NCI-H187 treated with DMSO at 0.1 percent for 48 hours (cell line): ENCODE measurements at places on chromosomes 6 and 20.
A peak's percentile ranks its signal among the peaks of the same experiment; 100 is the strongest.

- no peak for DNase-seq
Measured at GRCh38 chr20:20702330-20703245, 9.9 kb downstream of the RALGAPA2 start.

DNA sequence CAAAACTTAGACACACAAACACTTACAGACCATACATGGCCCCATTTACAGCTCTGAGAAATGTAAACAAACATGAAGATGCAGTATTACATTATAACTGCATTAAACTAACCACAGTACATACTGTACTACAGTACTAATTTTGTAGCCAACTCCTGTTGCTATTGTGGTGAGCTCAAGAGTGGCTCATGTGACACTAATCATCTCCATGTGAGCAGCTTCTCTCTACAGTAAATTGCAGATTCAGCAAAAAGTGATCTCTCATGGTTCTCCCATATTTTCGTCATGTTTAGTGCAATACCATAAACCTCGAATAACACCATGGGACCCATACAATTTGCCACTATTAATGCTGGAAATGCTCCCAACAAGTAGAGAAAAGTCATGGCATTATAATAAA is 860.4 kb downstream of the EPHA7 start:
- no peak for DNase-seq

GRCh38 chr6:123829302-123829953 is 25.8 kb downstream of the NKAIN2 start:
- DNase-seq = no peak

DNA sequence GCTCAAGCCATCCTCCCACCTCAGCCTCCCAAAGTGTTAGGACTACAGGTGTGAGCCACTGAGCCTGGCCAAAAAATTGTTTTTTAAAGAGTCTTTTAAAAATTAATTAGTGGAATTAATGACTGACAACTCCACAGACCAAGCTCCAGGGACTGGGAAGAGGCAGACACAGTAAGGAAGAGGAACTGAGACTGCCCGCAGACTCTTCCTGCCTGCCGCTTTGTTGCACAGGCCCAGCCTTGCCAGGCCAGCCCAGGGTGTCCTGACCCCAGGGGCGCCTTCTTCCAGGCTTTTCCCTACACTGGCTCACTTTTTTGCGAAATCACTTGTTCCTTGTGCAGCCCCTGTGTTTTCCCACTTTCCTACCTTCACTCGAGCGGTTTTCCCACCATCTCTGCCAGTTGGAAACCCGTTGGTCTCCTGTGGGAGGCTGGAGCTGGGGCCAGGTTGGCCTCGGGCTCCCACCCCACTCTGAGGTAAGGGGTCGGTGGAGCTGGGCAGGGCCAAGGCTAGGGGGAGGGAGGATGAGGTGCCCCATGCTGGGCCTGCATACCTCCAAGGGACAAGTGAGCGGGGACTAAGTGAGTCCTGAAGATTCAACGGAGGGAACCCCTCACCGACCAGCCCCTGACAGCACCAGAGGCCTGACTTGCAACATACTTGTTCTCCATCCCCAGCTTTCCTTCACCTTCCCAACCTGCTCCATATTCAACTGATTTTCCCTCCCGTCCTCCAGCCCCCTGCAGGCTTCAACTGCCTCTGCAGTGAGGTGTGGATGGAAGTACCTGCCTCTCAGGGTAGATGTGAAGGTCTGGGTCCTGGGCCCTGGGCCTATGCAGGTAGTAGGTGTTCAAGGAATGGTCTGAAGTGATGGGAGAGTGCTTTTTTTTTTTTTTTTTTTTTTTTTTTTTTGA is 23.5 kb upstream of the SMIM29 start:
- no peak for DNase-seq

DNA sequence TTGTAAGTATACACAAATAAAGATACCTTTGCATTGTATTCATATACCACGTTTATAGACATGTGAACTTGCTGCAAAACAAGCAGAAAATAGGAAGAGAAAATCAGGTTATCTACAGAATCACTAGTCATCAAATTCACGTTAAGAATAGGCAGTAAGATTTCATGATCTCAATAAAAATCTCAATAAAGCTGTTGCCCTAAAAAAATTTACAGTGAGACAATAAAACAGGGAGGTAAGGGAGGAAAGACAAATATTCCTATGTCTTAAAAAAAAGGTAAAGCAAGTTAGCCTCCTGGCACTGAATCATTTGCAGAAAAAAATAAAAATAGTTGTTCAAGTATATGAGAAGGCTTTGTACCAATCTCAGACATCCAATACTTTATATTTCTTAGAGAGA is 44.1 kb downstream of the GPX5 start:
- no peak for DNase-seq

DNA sequence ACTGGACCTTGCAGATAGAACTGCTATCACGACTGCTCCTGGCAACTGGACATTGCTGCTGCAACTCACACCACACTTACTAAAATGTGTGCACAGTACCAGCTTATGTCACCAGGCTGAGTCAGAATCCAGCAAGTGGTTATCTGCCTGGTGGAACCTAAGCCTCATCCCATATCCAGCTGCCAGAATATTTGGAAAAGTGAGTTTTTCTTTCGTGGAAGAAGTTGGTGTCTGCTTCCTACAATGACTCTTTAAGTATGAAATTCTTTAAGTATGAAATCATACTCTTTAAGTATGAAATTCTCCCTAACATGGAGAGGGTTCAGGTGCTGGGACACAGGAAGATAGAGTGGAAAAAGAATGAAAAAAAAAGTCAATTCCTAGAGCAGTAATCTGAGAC is 16.4 kb upstream of the POLR1H start:
- no peak for DNase-seq

GRCh38 chr6:152642578-152643375 is 5.6 kb upstream of the SYNE1 start:
- DNase-seq = no peak

DNA sequence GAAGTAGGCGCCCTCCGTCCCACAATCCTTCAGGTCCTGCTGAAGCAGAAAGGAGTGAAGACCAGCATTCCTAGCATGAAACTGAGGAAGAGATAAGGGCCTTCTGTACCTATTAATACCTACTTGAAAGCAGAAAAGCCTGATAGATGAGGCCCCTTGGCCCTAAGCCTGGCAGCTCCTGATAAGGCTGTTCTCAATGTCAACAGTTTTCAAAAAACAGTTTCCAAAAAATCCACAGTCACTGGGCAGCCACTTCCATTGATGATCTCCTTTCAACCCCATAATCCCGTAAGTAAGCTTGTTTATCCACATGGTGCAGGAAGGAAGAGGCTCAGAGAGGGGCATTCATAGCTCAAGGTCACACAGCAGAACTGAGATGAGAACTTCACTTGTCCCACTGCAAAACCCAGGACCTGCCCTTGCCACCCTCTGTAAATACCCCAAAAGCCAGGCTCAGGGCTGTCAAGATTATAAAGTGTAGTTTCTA is 2.8 kb upstream of the E2F1 start:
- no peak for DNase-seq

- no peak for DNase-seq
Measured at GRCh38 chr6:12001706-12002435, 10.2 kb upstream of the HIVEP1 start.

GRCh38 chr6:150177952-150178520 is 35.2 kb downstream of the PPP1R14C start:
- DNase-seq = no peak

- DNase-seq = no peak
Measured at GRCh38 chr6:155340464-155341129, 26.3 kb upstream of the TFB1M start.

DNA sequence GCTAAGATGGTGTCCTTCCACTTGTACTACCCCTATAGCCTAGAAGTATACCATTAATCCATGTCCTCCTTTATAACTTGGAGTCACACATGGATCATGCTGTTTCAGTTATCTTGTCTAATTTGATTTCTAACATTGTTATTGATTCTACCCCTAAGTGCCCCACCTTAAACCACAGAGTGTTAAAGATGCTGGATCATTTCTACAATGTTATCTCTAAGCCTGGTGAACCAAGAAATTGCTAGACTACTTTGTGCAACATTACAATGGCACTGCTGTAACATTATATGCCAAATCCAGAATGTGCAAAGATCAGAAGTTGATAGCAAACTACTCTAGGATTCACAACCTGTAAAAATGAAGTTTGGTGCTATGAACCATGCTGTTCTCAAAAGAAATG is 1.7 kb downstream of the CGA start:
- DNase-seq = no peak

DNA sequence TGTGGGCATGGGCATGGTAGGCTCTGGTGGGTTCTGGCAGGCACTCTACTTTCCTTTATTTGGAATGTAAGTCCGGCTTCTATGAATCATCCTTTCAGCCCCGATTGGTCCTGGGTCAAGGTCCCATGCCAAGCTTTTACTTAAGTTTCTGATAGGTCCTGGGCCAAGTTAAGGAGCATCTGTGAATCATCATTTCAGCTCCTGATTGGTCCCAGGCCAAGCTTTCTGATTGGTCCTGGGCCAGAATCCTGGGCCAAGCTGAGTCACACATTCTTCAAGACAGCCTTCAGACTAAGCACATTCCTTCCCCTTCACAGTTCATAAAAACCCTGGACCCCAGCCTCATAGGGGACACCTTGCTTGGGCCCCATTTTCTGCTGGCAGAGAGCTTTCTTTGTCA is 231.0 kb upstream of the EYS start:
- DNase-seq = no peak

DNA sequence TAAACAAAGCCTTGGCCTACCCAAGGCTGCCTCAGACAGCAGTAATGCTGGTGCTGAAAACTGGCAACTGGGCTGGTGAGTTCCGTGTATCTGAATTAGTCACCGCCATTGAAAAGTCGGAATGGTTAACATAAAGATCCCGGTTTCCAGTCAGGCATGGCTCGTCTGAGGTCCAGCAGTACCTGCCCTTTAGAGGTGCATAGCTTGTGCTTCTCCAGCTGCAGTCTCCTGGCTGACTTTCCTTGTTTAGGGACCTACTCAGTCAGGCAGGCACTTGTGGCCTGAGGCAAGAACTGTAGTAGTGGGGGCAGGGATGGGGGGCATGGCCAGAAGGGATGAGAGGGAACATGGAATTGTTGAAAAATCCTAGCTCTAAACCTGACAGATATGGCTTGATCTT is 101.6 kb downstream of the FYN start:
- DNase-seq = no peak

- no peak for DNase-seq
Measured at GRCh38 chr6:125802943-125803377, 12.2 kb downstream of the NCOA7 start.

DNA sequence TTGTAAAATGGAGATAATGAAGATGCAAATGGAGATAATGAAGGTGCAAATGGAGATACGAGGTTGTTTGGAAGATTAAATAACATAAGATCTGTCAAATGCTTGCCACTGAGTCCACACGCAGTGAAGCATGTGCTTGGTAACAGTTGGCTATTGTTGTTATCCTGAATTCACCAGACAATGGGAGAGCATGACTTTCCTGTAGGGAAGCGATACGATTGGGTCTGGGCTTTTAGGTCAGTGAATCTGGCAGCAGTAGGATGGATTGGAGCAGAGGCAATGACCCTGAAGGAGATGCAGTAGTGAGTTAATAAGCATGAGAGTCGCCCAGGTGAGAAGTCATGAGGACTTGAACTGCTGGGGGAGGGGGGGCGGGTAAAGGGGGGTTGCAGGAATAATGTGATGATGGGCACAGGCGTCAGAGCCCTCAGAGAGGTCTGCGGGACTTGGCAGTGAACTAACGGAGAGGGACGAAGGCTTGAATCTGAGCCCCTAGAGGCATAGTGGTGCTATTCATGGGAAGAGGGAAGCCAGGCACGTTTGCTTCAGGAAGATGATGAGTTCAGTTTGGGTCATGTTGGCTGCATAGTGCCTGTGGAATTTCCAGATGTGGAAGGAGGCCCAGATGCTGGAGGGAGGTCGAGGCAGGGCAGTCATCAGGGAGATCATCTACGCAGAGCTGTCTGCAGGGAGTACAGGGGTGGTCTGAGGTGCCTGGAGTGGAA is 55.4 kb downstream of the ZDHHC14 start:
- DNase-seq = no peak

DNA sequence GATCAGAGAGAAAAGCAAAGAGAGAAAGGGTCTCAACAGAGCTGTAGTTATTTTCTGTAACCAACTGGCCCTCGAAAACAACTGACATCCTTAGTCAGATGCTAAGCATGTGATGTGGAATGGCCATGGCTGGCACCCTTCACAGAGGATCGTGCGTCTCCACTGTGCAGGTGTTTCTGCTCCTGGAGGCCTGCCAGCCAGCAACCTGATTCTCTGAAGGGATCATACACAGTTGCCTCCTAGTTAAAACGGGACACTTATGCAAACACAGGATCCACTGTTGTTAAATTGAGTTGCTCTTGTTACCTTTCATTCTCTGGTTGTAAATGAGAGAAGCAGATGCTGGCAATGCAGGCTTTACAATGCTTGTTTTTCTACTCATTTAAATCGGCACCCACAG is 148.5 kb downstream of the HDGFL1 start:
- peak; percentile 65 for DNase-seq

- DNase-seq = no peak
Measured at GRCh38 chr20:11186301-11187008, 512.7 kb upstream of the JAG1 start.

DNA sequence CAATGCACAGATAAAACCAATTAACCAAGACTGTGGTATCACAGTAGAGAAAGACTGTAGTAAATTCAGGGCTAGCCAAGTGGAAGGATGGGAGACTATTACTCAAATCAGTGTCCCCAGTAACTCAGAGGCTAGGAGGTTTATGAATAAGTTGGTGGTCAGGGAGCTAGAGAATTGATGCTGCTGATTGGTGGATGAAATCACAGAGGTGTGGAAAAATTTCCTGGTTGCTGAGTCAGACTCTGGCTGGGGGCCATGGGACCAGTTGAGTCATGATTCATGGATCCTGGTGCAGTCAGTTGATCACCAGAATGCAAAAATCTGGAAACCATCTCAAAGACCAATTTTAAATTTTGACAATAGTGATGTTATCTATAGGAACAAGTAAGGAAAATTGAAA is 555.9 kb downstream of the C6orf118 start:
- DNase-seq = no peak

- DNase-seq = no peak
Measured at GRCh38 chr6:3878048-3878666, 29.0 kb downstream of the FAM50B start.

GRCh38 chr6:116445102-116445501 is 16.1 kb upstream of the CALHM6 start:
- DNase-seq = no peak
